ENCODE measurements at places on chromosomes 1 and 21.

GRCh38 chr1:226650236-226650841 lies 88.7 kb downstream of the ITPKB start:
- no peak for DNase-seq

- DNase-seq = no peak
Measured at GRCh38 chr1:213994888-213995287, 7.1 kb downstream of the PROX1 start.

DNA sequence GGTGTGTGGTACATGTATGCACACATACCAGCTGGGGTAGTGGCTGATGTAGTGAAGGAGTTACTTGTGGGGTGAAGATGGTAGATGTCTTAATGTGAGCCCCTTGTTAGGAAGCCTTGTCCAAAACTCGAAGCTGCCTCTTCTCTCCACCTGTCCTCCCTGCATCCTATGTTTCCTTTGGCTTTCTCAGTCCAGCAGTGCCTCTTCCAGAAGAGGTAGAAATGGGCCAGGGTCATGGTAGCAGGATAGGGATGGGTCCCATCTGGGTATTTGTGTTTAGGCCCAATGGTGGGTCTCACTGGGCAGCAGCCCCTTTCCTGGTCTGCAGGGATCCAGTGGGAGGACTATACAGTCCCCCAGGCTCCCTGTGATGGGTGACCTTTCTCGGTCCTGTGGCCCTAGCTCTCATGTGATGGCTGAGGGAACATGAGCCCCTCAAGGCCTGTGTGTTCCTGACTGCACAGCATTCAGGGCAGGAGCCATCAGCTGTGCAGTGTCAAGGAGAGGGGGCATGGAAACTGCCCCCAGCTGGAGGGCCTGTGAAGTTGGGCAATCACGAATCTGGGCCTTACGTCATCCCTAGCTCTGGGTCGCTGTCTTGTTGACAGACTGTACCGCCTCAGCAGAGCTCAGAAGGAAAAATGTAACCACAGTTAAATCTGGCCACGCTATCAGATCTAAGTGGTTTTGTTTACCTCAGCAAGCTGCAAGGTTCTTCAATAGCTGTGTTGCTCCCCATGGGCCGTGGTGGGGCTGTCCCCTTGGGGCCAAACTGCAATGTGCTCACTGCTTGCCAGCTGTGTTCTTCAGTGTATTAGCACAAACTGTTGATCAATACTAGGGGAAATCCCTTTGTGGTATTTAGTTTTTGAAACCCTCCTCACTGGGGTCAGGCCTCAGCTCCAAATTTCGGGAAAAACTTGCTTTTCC lies 82.7 kb downstream of the NOS1AP start:
- DNase-seq = no peak

GRCh38 chr1:236287757-236288619 lies 6.2 kb upstream of the ERO1B start:
- DNase-seq = no peak

GRCh38 chr21:33013626-33014025 lies 12.1 kb upstream of the OLIG2 start:
- DNase-seq = no peak

GRCh38 chr1:935751-936231 lies 12.1 kb downstream of the SAMD11 start:
- DNase-seq = no peak

- DNase-seq = no peak
Measured at GRCh38 chr1:182877842-182878241, 38.7 kb downstream of the DHX9 start.

- no peak for DNase-seq
Measured at GRCh38 chr1:179786815-179787685, 44.0 kb downstream of the FAM163A start.

- DNase-seq = no peak
Measured at GRCh38 chr1:40360631-40361030, 12.9 kb upstream of the SMAP2 start.

DNA sequence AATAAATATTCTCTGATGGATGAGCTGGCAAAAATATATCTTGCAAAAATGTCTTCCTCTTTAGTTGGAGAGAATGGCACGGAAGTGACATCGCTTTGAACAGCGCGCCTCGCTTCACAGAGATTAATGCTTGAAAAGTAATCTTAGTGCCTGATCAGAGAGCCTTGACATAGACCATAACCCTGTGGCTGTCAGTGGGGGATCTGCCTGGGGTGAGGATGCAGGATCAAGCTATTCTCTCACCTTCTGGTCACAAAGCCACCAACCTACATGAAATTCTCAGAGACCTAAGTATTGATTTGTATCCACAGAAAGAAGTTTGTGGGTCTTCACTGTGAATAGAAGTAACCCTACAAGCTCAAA lies 492.6 kb downstream of the LMO4 start:
- DNase-seq = no peak

- no peak for DNase-seq
Measured at GRCh38 chr21:37835481-37835880, 80.8 kb downstream of the KCNJ6 start.

GRCh38 chr1:219391297-219391696 lies 217.6 kb downstream of the LYPLAL1 start:
- no peak for DNase-seq

DNA sequence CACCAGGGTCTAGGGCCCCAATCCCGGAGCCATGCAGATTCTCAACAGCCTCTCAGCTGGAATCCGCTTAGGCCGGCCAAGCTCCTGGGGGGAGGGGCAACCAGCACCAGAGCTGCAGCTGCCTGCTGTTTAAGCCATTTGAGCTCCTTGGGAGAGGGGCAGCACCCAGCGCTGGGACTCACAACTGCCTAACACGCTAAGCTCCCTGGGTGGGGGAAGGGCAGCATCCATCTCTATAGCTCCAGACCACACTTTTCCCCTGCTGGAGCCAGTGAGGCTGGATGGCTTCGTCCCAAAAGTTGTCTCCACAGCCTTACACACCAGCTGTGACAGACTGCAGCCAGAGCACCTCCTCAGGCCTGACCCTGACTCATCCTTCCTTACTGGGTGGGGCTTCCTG lies 6.9 kb upstream of the PTGFR start:
- no peak for DNase-seq

- no peak for DNase-seq
Measured at GRCh38 chr1:16072616-16073484, 601 bp downstream of the FAM131C start.

DNA sequence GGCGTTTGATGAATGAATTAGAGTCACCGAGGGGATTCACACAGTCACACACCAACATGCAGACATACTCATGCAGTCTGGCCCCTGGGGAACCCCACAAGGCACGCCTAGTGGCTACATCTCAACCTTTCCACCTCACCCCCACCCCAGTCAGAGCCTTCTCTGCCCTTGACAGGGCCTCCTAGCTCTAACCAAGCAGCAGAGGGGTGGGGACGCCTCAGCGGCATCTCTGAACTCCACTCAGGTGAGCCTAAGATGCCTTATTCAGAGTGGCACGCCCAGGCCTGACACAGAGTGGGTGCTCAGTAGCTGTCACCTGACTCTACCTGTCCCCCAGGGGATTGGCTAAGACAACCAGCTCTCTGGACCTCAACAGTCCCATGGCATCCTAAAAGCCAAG lies 3.7 kb upstream of the SDC3 start:
- no peak for DNase-seq
